Activated CD8-positive, alpha-beta memory T cell treated with anti-CD3 and anti-CD28 coated beads for 1 hour (primary cell): ENCODE measurements at places on chromosomes 12 and 14.

GRCh38 chr14:89178800-89179535 lies 238.1 kb downstream of the FOXN3 start:
- DNase-seq, result no peak

DNA sequence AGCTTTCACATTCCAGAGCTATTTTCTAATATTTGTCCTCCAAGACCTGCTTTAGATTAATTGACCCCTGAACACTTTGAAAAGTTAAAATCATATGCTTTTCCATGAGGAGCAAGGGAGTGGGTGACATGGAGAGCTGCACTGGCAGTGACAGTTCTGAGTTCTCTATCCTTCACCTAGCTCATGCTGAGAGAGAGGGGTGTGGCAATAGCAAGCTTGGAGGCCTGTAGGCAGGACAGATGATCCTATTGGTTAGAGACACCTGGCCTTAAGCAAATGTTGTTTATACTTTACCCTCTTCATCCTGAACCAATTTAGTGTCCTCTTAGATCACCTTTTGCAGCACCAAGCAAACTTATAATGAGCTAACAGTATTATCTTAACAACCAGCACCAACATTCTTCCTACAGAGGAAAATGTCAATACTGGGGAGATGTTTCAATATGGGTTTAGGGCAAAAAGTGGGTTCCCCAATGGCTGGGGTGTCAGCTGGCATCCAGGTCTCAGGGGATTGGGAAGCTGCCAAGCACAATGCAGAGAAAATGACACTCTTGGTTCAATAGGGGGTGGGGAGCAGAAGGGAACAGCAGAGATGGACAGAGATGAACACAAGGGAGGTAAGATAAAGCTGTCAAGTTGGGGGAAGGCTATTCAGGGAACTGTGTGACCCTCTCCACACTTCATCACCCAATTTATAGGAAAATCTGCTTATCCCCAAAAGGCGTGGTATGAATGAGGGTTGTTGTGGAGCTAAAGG lies 37.0 kb upstream of the PPM1H start:
- DNase-seq, result no peak

- DNase-seq, result no peak
These were observed 103.6 kb downstream of the TMEM30B start for GRCh38 chr14:61177279-61178225.

DNA sequence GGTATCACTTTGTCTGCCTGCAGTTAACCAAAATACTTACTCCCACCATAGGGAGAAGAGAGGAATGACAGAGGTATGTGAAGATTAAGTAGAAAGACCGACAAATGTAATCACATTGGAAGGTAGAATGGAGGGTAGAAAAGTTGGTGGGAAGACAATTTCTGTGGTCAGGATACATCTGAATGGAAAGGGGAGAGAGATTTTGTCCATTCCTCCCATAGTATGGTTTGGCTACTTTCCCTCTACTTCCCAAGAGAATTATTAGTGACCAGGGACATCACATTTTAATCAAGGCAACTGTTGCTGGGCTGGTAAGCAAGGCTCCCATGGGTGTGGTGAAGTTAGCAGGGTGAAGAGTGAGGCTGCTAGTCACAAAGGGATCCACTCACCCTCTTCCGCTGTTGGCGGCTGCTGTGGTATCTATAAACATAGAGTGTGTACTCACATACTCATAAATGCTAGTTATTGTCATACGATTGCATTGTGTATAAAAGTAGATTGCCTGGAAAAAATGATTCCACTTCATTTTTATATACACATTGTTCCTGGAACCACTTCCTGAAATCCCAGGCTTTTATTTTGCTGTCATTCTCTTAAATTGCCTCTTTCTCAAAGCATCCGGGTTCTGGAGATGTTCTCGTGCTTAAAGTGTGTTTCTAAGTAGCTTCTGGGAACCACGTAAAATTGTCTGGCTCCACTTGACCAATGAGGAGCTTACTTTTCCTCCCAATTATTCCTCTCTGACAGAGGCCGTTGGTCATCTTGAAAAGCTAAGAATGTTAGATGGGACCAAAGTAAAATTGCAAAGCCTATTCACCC lies 413.1 kb downstream of the ZFP36L1 start:
- no peak for DNase-seq

DNA sequence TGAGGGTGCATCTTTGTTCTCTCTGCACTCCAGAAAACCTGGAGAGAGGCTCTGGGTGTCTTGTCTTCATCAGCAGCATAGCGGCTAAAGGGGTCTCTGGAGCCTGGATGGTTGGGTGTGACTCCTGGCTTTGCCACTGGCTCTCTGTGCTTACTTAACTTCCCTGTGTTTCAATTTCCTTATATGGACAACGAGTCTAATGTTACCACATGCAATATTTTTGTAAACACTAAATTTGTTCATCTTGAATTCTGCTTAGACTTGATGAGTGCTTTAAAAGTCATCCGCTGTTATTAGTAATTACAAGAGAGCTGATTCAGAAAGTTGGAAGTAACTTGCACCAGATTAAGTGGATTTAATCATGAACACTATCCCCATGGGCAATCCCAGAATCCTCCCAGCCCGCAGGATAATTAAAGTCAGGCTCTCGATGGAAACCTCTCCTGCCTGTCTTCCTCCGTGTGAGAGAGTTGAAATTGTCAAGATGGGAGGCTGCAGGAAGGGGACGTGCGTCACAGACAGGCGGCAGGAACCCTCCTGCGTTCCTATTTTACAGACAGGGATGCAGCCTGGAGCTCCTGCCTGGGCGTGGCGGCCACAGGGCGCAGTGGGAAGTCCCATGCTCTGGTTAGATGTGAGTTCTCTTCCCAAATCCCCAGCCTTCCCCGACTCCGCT lies 201.2 kb downstream of the TTC8 start:
- DNase-seq, result no peak

DNA sequence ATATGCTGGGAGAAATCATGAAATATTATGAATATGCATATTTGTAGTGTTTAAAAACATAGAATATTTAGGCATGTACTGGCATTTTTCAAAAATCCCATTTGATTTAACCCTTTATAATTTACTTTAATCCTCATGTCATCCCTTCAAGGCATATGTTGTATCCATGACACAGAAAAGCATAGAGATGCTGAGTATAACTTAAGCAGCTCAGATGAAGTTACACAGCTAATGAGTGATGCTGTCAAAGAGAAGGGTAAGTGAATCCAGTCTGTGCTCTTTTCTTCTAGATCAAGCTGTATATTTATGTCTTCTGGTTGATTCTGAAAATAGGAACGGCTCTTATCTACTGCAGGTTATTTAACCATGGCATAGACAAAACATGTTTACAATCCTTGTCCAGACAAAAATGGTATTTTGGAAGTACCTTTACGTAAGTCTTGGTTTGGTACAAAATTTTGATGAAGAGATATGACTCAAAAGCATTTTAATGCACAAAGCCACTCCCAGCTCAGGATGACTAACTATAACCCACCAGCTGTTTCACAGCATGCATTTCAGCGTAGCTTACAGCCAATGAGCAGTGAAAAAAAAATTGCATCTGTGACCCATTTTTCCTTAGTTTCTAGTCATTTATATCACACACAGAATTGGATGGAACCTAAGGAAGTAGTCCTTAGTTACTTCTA lies 201.7 kb downstream of the STXBP6 start:
- no peak for DNase-seq

DNA sequence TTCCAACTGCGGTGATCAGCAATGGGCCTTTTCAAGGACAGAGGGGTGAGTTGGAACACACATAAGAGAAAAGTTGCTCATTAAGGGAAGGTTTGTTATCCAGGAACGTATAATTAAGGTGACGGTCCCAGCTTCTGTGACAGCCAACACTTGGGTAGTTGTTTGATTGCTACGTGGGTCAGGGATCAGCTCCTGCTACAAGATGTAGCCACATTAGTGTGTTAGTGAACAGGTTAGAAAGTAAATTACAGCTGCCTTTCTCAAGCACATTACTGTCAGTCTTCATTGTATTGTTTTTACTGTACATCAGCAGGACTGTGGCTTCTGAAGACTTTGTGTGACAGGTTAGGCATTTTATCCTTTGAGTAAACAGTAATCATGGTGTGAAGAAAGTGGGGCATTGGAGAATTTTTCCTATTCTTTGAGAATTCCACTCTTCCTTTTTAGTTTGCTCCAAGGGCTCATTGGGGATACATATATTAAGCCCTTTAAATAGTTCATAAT lies 230.5 kb downstream of the EGLN3 start:
- no peak for DNase-seq

DNA sequence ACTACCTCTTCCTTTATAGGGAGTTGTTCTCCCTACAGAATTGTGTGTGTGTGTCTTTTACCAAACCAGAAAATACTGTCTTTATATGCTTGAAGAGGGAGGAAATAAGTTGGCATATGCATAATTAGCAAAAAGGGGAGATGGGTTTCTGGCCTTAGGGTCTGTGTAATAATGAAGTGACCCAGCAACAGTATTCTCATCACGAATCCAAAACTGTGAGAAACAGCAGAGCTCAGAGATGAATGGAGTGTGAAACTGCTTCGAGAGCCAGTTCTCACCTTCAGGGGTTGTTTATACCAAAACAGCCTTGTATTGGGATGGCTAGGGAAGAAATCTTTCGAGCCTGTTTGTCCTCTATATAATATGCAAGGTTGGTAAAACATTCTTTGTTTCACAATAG lies 227.5 kb downstream of the MON2 start:
- no peak for DNase-seq

- DNase-seq, result peak; percentile 47
These were observed 122.9 kb downstream of the PRKCH start for GRCh38 chr14:61444215-61444768.
